GM23248 (cell line): ENCODE measurements at places on chromosomes 7 and 10. TPM values are rescaled to one million over a fixed set of nuclear protein-coding genes. Genes with fewer than 3 reads are reported as not detected.

Gene VAX1
- polyA plus RNA-seq: not detected in 2 replicates

Gene MIOS
- polyA plus RNA-seq: 12.4 and 13.3 TPM in 2 replicates

Gene TLX1
- not detected in 2 replicates for polyA plus RNA-seq

Gene CYP3A4
- not detected in 2 replicates for polyA plus RNA-seq

Gene C7orf33
- polyA plus RNA-seq: not detected in 2 replicates

Gene ZNF92
- 3.1 and 3.5 TPM in 2 replicates for polyA plus RNA-seq

Gene GBX1
- not detected in 2 replicates for polyA plus RNA-seq

DNA sequence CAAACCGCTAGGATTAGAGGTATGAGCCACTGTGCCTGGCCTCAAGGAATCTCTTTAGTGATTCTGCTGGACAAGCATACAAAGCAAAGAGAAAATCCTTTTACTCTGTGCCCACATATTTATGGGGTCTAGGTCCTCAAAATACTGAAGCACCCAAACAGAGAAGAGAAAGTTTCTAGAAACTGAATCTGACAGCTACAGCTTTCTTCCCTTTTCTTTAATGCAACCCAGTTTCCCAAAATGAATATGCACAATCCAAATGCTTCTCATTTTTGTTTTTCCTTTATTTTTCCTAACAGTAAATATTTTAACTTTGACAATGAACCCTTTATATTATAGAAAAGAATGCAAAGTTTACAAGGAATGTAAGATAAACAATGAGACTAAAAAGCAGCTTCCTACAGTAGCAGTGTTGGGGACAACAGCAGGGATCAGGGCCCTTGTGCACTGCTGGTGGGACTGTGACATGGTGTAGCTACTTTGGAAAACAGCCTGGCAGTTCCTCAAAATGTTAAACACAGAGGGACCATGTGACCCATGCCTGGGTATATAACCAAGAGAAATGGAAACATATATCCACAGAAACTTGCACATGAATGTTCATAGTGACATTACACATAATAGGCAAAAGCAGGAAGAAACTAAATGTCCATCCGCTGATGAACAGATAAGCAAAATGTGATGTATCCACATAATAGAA lies 325.2 kb downstream of the PRPF18 start:
- no peak for DNase-seq

DNA sequence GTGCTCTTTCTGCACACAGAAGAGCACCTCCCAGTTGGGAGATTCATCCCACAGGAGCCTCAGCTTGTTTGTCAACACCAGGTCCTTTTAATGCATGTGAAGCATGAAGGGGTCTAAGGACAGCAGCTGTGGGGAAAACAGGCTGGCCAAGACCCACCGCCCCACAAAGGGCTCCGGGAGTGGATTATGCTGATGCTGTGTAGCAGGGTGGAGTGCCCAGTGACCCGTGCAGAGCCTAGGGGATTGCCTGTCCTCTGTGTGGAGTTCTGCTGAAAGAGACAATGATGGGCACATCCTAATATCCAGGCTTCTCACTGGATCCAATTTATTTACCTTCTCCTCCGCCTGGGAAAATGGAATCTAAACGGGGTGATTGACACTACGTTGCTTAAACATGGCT lies 74.0 kb downstream of the PIP4K2A start:
- DNase-seq: no peak

DNA sequence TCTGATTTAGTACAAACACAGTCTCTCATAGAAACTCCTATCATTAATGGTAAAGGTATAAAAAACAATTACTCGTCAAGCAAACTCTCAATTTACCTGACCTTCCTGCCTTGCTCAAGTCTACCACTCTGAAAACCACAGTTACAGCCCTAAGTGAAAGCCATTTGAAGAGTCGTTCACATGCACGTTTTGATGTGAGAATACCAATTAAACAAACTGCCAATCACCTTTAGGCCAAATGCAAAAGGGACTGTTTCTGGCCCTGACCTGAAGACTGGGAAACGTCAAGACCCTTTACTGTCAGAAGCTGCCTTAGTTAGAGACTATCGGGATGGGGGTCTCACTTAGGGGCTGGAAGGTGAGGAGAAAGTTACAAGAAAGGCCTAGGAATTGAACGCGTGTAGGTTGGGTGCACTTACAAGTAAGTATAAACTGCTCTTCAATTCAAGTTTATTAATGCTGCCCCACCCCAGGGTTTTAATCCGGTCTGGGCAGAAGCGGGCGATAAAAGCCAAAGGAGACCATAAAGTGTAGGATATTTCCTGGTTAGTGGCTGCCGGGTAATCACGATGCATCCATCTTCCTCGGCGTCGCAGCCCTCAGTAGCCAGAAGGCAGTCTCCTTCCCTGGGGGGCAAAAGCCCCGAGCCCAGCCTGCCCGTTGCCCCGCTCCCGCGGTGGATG lies 935 bp downstream of the TM9SF3 start:
- peak; percentile 59 for DNase-seq

DNA sequence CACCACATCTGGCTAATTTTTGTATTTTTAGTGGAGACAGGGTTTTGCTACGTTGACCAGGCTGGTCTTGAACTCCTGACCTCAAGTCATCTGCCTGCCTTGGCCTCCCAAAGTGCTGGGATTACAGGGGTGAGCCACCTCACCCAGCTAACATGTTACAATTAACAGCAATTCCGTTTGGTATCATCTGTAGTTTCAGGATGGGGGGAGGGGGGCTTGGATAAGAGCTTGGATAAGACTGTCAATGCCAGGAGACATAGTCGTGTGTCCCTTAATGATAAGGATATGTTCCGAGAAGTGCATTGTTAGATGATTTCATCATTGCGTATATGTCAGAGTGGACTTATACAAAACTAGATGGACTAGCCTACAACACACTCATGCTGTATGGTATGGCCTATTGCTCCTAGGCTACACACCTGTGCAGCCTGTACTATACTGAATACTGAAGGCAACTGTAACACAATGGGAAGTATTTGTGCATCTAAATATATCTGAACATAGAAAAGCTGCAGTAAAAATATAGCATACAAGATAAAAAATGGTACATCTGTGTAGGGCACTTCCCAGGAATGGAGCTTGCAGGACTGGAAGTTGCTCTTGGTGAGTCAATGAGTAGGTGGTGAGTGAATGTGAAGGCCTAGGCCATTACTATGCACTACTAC lies 103.9 kb upstream of the TNS3 start:
- peak; percentile 67 for DNase-seq

GRCh38 chr10:51789903-51790302 lies 90.5 kb upstream of the CSTF2T start:
- DNase-seq: peak; percentile 55

DNA sequence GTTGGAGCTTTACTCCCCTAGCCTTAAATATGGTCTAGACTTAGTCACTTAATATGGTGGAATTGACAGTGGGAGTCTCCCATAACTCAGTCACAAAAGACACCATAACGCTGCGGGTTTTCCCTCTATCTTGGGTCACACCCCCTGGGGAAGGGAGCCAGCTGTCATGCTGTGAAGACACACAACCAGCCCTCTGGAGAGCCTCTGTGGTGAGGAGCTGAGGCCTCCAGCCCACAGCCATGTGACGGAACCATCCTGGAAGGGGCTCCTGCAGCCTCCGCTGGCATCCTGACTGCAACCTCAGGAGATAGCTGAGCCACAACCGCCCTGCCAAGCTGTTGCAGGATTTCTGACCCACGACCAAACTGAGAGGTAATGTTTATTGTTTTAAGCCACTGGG lies 37.9 kb downstream of the PAXIP1 start:
- no peak for DNase-seq

GRCh38 chr7:126750207-126750911 lies 502.4 kb downstream of the GRM8 start:
- DNase-seq: no peak

DNA sequence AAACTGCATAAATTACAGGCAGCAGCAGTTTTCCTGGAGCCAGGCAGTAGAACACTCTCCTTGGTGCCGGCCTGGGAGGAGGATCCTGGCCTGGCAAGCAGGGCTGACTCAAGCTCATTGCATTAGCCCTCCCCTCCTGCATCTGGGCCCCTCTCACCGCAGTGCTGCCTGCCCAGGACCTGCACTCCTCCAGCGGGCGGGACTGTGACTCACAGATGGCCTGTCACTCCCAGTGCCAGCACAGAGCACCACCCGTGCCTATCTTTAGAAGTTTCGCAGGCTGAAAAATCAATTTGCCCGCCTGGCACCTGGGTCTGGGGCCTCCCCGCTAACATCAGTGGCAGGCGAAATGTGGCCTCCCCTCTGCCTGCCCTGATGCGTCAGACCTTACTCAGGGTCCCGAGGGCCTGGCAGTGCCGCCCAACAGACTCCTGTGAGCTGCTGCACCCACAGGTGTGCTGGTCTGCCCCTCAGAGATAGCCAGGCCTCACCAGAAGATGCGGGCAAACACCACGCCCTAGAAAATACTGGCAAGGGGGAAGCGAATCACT lies 123.8 kb downstream of the KCNMA1 start:
- peak; percentile 95 for DNase-seq

DNA sequence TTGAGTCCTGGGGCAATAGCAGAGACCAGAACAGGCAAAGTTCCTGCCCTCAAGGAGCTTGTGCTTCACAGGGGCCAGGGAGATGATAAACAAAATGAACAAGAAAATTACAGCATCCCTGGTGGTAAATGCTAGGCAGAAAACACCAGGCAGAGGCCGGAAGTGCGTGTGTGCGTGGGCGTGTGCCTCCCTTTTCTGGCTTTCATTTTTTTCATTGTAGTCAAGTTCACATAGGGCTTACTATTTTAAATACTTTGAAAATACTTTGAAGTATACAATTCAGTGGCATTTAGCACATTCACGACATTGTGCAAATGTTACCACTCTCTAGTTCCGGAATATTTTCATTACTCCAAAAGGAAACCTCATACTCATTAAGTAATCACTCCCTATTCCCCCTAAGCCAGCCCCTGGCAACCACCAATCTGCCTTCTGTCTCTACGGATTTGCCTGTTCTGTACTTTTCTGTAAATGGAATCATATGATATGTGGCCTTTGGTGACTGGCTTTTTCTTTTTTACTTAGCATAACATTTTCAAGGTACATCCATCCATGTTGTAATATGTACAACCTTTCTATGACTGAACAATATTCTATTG lies 88.1 kb upstream of the PDCD4 start:
- peak; percentile 52 for DNase-seq
